ENCODE measurements at places on chromosomes 7 and 10.

DNA sequence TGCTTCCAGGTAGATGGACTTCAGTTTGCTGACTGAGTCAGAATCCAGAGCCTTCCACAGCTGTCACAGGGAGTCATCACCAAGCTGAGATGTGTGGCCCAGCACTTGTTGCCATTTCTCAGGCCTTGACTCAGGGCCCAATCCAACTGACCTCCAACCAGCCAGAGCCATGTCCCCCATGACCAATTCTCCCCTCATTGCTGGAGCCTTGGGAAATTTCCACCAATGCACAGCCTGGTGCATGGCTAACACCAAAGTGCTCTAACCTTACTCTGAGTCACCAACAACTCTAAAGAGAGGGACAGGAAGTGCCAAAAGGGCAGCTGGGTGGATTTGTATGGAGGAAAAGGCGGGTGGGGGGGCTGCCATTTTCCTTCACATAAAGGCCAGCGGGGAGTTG, 13.4 kb upstream of the GLI3 start:
- no peak for DNase-seq

GRCh38 chr10:126114884-126115555, 218.7 kb downstream of the FANK1 start:
- DNase-seq: no peak

GRCh38 chr10:91347529-91347928, 62.6 kb upstream of the HECTD2 start:
- DNase-seq: no peak

DNA sequence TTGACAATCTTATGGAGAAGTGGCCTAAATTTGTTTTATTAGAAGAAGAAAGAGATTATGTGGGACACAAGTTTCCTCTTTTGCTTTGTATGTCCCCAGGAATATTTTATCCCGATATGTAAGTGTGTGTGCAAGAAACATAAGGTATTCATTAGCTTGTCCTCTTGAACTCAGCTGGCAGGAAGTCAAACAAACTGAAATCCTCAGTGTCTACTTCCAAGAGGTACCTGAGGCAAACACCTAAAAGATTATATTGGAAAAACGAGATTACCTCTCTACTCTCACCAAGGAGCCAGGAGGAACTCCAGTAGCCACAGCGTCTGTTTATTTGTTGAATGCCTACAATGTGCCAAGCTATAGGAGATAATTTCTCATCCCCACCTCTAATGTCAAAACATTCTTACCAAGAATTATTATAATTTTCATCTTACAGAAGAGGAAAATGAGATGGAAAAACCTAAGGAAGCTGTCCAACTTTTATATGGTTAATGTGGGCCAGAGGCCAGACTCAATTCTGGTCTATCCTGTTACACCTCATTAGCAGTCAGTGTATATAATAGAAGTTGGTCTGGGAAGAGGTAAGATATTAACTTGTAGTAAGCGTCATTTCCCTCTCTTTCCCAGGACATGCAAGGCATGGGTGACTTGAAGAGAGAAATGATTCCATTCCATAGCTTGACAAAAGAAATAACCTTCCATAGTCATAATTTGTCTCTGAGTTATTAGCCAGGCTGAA, 692.7 kb downstream of the MAGI2 start:
- no peak for DNase-seq

- no peak for DNase-seq
Observed at GRCh38 chr7:54860003-54860775, 101.2 kb upstream of the SEC61G start.

GRCh38 chr10:32189400-32190084, 133.3 kb upstream of the KIF5B start:
- DNase-seq: no peak

GRCh38 chr7:77940647-77941046, 142.1 kb downstream of the PHTF2 start:
- DNase-seq: peak; percentile 16

DNA sequence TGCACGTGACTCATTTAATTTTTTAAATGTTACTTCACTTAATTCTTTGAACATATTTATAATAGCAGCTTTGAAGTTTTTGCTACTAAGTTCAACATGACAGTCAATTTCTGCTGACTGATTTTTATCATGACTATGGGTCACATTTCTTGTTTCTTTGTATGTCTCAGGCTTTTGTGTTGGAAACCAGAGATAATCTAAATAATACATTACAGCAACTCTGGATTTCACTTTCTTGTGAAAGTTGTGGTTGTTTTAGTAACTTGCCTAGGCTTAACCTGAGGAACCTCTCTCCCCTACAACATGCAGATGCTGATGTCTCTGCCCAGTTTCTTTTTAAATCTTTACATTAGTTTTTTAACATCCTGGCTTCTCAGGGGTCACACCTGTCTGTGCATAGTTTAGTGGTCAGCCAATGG, 180.8 kb downstream of the CCDC71L start:
- no peak for DNase-seq

DNA sequence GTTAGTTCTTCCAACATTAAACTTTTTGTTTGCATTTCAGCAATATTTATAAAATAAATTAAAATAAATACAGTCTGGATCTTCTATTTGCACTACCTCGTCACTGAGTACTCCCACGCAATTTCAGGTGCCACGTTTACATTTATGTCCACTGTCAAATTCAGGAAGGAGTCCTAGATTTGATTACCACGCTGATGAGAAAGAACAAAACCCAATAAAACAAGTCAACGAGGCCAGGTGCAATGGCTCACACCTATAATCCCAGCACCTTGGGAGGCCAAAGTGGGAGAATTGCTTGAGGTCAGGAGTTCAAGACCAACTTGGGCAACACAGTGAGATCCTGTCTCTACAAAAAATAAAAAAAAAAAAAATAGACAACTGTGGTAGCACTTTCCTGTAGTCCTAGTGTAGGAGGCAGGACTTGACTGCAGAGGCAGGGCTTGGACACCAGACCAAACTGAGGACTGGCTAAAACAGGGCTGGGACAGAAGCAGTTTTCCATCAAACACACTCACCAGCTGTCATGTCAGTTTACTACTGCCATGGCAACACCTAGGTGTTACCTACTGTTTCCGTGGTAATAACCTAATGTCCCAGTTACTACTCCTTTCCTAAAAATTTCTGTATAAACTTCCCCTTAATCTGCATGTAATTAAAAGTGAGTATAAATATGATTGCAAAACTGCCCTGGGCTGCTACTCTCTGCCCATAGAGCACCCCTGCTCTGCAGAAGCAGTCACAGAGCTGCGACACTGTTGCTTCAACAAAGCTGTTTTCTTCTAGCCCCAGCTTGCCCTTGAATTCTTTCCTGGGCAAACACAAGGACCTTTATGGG, 341.7 kb downstream of the PARD3 start:
- no peak for DNase-seq

Measured in SHP77 (cell line).